EH (cell line): ENCODE measurements at places on chromosomes 7 and 10.

- no peak for DNase-seq
Observed at GRCh38 chr7:128799451-128799850, 7.7 kb downstream of the CCDC136 start.

- DNase-seq = no peak
Observed at GRCh38 chr7:109131141-109131540, 561.5 kb downstream of the DNAJB9 start.

DNA sequence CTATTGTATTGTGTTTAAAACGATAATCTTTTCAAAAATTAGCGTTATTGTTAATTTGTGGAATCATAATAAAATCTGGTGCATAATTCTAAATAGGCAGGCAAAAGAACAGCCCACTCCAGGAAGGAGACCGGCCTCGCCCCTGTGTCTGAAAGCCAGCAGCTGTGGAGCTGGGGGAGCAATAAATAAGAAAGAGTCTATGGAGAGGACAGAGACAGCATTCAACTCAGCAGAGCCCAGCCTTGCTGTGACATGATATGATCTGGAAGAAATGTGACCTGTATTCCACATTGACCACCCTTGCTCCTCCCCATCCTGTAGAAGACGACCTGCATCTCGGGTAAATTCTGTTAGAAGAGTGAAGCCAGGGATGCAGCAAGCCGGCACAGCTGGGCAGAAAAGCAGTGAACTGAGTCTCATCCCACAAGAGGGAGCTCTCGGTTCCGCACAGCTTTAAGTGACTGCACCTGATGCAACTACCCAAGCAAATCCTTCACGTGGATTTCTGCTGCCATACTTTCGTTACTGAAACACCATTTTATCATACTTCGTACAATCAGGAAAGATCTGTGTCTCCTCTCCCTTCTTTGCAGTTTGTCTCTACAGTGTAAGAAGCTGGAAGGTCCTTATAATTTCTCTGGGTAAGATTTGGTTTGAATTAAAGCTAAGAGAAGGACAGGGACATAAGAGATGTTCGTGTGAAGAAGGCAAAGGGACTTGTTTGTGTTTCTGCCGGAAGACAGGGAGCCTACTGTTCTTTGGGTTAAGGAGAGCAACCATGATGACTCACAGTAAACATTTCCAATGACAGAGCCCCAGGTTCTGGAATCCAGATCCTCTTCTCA lies 427.1 kb downstream of the GPAM start:
- peak; percentile 1 for DNase-seq

GRCh38 chr7:3028071-3028757 lies 15.5 kb downstream of the CARD11 start:
- DNase-seq = peak; percentile 33

DNA sequence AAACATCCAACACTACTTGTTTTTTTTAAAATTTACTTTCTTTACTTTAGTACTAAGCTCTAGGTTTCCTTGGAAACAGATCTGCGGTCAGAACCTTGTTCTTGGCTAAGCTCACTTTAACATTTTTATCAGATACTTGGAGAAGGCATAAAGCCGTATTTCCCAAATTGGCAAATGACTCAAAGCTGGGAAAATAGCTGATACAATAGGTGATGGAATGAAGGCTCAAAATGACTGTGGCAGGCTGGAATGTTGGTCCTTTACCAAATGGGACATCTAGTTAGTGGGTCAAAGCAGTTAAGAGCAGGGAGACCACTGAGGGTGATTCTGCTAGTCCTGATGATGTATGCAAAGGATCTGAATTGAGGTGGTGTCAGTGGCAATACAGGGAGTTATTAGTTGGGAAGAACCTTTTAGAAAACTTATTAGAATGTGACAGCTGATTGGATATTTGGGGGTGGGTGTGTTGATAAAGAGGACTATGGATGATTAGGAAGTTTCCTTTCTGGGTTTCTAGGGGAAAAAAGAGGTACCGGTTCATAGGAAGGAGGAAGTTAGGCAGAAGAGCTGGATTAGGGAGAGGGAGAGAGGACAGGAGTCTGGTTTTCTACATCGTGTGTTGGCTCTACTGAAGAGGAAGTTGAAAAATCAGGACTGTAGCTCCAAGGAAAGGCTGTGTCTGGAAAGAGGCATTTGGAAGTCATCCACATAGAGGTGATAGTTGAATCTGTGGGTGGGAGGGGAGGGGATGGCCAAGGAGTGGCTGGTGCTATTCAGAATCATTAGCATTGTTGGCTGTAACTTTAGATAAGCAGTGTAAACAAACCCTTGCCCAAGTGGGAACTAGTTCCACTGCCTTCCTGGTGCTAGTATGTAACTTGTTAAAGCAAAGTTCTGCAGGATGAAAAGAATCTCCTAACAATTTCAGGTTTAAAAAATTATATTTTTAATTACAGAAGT lies 13.1 kb downstream of the PLCE1 start:
- peak; percentile 92 for DNase-seq

DNA sequence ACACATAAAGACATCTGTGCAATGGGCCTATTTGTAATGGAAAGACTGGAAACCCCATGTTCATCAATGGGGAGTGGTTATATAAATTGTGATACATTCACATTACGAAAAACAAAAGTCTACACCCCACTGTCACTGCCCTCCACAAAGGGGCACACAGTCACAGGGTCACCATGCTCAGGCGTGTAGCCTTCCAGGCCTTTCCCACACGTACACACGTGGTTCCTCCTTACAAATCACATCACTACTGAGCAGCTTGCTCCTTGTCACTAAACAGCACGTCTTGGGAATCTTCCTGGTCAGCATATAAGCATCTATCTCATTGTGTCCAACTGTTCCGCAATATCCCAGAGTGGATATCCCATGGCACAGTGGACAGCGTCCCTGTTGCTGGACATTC lies 163.1 kb downstream of the SLIT1 start:
- no peak for DNase-seq
